ENCODE measurements at places on chromosomes 16 and 17. TPM values are rescaled to one million over a fixed set of nuclear protein-coding genes. Genes with fewer than 3 reads are reported as not detected.

TBC1D3 gene
- not detected for total RNA-seq

DNAI2 gene
- not detected for total RNA-seq

CIAPIN1 gene
- 37.2 TPM for total RNA-seq

SEZ6 gene
- total RNA-seq = not detected

CDH1 gene
- 0.28 TPM for total RNA-seq

OTOP2 gene
- total RNA-seq = not detected

G6PC1 gene
- total RNA-seq = not detected

GPR139 gene
- not detected for total RNA-seq

PERCC1 gene
- total RNA-seq = not detected

LRRC36 gene
- not detected for total RNA-seq

LRRC75A gene
- total RNA-seq = 1.1 TPM

SLFN14 gene
- not detected for total RNA-seq

HOXB13 gene
- not detected for total RNA-seq

CCL16 gene
- total RNA-seq = not detected

KIF19 gene
- total RNA-seq = not detected

FBXO39 gene
- total RNA-seq = 0.56 TPM

FA2H gene
- total RNA-seq = not detected

Measured in regular cardiac myocyte (primary cell).